ENCODE measurements at places on chromosomes 4 and X.

DNA sequence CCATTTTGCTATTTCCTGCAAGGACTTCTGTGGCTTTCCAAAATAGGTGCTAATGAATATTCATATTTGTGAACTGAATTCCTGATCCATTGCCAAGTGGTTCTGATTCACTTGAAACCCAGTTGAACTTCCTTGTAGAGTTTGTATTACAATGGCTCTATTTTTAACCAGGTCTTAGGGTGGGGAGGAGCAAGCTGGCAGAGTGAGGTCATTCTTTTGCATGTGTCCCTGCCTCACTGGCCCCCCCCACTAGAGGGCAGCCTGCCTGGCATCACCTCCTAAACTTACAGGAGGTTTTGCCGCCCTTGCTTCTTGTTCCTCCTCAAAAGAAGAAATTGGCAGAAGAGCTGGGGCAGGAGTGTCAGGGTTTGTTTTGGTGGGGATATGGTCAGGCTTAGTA, 10.5 kb downstream of the PTTG2 start:
- DNase-seq: peak; percentile 93

GRCh38 chrX:40188573-40189417, 91.0 kb upstream of the BCOR start:
- DNase-seq: peak; percentile 82

DNA sequence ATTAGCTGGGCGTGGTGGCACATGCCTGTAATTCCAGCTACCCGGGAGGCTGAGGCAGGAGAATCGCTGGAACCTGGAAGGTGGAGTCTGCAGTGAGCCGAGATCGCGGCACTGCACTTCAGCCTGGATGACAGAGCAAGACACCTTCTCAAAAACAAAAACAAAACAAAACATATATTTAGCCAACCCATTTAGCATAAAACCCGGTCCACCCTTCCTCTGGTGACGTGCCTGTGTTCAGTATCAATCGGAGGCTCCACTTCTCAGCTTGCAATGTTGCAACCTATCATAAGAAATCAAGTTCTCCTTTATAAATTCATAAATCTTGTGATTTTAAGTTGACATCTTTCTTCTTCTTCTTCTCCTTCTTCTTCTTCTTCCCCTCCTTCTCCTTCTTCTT, 73.9 kb downstream of the SLC34A2 start:
- no peak for DNase-seq

- peak; percentile 10 for DNase-seq
Observed at GRCh38 chrX:3393581-3394111, 47.2 kb upstream of the MXRA5 start.

GRCh38 chr4:71545168-71545567, 206.3 kb downstream of the SLC4A4 start:
- DNase-seq: no peak

DNA sequence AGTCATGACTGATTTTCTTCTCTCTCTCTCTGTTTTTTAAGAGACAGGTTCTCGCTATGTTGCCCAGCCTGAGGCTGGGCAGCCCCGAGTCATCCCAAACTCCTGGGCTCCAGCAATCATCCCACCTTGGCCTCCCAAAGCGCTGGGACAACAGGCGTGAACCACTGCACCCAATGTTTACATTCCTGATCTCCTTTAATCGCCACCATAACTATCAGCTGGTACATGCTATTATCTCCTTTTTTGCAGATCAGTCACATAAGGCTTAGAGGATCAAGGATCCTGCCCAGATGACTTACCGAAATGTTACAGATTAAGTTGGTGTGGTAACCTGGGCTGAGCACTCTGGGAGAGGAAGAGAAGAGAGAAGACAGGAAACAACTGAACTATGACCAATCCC, 1.5 kb upstream of the USP46 start:
- DNase-seq: no peak

- DNase-seq: peak; percentile 38
Observed at GRCh38 chrX:110699109-110699508, 96.5 kb downstream of the CHRDL1 start.

- DNase-seq: peak; percentile 9
Observed at GRCh38 chrX:47992095-47992380, 11.8 kb downstream of the ZNF182 start.

DNA sequence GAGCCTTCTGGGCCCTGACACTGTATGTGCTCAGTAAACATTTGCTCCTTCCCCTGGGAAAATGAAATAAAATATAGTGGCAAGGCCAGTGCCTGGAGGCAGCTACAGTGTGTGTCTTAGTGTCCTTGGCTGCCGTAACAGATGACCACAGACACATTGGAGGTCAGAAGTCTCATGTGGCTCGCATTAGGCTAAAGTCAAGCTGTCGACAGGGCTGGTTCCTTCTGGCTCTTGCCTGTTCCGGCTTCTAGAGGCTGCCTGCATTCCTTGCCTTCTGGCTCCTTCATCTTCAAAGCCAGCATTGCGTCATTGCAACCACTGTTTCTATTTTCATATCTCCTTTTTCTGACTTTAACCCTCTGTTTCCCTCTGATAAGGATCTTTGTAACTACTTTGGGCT, 83.6 kb upstream of the STX18 start:
- no peak for DNase-seq

GRCh38 chr4:82798168-82799005, at the start of gene SCD5:
SCD5 (minus strand) TSS chr4:82798796; CDS start chr4:82798537, 259 bp downstream.
- DNase-seq: no peak

DNA sequence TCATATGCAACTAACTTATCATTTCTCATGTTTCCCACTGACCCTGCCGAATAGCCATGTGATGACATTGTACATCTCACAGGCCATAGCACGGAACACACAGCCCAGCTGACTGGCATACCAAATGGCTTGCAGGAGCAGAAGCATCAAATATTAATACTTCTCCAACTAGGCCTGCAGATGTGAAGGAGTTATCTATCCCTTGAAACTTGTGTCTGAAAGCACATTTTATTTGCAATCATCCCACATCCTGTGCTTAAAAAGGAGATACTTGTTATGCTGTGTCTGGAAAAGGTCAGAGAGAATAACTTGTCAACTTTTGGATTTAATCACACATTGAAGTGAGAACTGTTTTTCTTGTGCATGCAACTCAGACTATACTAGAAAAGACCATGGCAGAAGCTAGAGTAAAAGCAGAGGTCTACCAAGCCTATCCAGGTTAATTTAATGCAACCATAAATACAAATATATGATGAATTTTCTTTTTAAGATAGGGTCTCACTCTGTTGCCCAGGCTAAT, 100.4 kb downstream of the IRF2 start:
- DNase-seq: no peak

GRCh38 chr4:152947311-152947710, 11.2 kb downstream of the FHDC1 start:
- no peak for DNase-seq

DNA sequence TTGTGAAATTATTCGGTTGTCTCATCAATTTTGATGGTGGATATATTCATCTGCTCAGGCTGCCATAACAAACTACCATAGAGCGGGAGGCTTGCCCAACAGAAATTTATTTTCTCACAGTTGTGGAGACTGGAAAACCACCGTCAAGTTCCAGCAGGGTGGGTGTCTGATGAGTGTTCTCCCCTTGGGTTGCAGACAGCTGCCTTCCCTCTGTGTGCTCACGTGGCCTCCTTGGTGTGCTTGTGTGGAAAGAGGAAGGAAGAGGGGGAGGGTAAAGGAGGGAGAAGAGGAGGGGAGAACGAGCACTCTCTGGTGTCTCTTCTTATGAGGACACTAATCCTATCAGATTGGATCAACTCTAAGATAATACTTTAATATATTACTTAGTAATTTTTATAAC, 123.8 kb upstream of the TEX13D start:
- DNase-seq: no peak

- no peak for DNase-seq
Observed at GRCh38 chr4:80798082-80798481, 232.4 kb upstream of the BMP3 start.

DNA sequence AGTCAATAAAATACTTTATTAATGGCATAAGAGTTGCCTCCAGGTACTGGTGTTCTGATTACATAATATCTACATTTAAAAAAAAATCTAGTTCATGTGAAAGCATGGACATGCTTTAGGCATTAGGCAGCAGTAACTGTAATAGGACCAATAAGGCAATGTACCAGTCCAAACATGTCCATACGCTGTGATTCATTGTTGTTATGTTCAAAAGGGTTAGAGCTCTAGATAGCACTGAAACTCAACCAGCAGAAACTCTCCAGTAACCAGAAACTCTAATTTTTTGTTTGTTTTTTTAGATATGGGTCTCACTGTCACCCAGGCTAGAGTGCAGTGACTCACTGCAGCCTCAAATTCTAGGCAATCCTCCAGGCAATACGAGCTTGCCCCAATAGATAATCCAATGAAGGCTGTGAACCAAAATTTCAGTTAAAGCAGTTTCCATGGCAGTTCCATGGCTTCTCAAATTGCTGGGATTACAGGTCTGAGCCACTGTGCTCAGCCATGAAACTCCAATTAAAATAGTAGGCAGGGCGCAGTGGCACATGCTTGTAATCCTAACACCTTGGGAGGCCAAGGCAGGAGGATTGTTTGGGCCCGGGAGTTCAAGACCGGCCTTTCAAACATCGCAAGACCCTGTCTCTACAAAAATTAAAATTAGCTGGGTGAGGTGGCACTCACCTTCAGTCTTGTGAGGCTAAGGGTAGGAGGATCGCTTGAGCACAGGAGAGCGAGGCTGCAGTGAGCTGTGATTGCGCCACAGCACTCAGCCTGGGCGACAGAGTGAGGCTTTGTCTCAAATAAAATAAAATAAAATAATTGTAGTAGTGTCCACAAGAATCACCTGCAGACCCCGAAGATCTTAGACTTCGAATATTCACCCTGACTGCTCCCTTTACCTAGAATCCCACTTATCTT, 36.3 kb downstream of the MGARP start:
- DNase-seq: peak; percentile 90

GRCh38 chr4:123415977-123416376, 19.4 kb downstream of the SPRY1 start:
- no peak for DNase-seq

GRCh38 chrX:21865436-21865835, 9.6 kb downstream of the YY2 start:
- peak; percentile 49 for DNase-seq

GRCh38 chr4:171266671-171267070, 546.5 kb upstream of the GALNTL6 start:
- no peak for DNase-seq

- no peak for DNase-seq
Observed at GRCh38 chr4:1172228-1172851, at the start of gene SPON2. SPON2 (minus strand) TSS chr4:1172583.

GRCh38 chrX:110182362-110182761, 135.5 kb downstream of the AMMECR1 start:
- DNase-seq: peak; percentile 44

DNA sequence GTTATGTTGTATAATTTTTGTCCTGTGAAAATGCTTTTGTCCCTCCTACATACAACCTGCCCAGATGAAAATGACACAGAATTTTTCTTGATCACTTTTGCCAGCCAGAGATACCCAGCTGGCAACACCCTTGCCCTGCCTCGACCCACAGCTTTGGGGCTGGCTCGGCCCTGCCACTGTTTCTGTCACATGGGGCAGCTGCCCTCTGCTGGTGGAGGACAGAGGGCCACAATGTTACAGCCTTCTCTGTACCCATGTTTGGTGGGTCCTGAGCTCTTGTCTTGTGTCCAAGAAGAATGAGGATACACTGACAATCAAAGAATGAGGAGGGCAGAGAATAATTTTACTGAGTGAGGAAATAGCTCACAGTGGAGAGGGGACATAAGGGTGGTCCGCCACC, 31.1 kb downstream of the BMP15 start:
- DNase-seq: no peak

DNA sequence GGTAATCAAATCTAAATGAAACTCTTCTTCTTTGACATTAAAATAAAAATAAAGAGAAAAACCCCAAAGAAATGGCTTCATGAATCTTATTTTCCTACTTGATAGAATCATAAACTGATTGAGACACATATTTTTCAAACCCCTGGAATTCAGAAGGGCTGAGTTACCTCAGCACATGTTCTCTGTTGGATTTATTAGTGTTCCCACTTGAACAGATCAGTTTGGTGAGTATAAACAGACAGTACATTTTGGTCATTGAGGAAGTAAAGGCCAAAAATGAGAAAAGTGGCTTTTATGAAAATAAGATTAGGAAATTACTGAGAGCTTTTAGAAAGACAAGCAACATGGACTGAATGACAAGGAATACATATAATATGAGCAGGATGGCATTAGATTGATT, 620.4 kb downstream of the ANKRD50 start:
- DNase-seq: no peak

DNA sequence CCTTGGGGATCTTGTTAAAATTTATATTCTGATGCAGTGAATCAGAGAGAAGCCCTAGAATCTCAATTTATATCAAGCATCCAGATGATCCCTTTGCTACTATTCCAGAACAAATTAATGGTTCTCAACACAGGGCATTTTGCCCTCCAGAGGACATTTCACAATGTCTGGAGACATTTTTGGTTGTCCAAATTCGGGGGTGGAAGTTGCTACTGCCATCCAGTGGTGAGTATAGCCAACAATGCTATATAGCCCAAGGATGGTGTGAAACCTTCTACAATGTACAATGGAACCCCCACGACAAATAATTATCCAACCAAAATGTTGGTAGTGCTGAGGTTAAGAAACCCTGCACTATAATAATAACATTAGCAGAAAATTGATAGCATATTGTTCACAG, 2440.0 kb downstream of the PCDH7 start:
- DNase-seq: peak; percentile 3

DNA sequence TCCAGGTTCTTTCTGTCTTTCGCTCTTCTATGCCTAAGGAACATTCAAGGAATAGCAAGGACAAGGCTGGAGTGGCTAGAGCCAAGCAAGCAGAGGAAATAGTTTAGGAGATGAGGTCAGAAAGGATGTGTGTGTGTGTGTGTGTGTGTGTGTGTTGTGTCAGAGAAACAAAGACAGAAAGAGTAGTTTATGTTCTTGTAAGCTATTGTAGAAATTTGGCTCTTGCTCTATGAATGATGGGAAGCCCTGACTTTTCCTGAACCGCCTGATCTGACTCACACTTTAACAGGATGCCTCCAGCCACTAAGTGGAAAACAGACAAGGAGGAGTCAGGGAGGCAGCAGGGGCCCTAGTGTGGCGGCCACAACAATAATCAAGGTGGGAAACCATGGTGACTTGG, 39.7 kb downstream of the LGI2 start:
- DNase-seq: peak; percentile 45

DNA sequence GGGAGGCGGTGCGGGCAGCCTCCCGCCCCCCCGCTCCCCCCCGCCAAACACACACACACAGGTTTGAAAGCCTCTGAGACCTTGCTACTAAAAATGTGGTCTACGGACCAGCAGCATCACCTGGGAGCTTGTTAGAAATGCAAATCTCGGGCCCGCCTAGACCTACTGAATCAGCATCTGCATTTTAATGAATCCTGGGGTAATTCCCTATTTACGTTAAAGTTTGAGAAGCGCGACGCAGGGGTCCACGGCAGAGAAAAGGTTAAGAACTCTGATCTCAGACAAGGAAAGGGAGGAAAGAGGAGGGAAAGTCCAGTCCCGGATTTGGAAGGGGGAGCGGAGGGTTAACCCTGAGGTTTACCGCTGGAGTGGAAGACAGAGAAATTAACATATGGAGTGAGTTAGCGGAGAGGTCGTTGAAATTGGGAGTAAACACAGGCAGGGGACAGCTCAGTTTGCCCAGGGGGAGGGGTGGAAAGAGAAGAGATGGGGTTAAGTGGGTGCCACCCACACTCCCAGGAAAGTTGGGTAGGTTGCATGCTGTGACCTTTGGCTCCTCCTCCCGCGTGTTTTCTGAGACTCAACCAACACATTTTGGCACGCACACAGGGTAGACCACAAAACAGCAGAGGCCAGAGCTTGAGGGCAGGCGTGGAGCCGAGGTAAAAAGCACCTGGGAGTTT, 483.6 kb downstream of the BCOR start:
- DNase-seq: peak; percentile 71

All from renal cortical epithelial cell (primary cell).